ENCODE measurements at places on chromosomes 11 and 22. TPM values are rescaled to one million over a fixed set of nuclear protein-coding genes. Genes with fewer than 3 reads are reported as not detected.

The P2RX6 gene
- total RNA-seq = 2.7 TPM

GRCh38 chr22:45273452-45274075 is 11.2 kb upstream of the UPK3A start:
- no peak for DNase-seq

The PATE2 gene
- total RNA-seq = not detected

The HTR3B gene
- not detected for total RNA-seq

DNA sequence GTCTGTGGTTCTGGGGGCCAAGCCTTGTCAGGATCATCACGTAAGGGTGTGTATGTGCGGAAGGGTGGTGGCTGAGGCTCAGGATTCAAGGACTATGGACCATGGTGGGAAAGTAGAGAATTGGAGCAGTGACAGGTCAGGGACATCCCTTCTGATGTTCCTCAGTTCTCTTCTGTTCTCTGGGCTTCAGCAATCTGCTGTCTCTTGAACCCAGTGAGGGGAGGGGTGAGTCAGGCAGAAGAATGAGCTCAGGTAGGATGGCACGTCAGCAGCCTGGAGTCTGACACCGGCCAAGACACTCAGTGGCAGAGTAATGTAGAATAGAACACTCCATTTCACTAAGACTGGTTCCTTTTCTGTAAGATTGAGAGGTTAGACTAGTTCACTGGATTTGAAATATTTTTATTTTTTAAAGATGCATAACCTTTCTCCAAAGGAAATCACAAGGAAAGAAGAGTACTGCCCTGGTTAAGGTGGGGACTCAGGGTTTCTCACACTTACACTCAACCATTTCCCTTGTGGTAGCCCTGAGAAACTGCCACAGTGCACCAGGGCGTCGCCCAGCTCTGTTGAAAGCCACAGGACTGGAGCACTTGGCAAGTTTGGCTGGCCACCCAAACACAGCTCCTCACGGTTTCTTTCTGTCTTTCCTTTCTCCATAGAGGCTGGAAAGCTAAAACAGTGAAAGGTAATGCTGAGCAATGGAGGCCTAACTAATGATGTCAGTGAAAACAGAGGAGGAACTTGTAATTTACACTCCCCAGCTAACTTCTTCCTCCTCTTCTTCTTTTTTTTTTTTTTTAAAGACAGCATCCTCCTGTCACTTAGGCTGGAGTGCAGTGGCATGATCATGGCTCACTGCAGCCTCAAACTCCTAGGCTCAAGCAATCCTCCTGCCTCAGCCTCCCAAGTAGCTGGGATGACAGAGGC is 23.1 kb upstream of the MICAL2 start:
- DNase-seq = no peak

DNA sequence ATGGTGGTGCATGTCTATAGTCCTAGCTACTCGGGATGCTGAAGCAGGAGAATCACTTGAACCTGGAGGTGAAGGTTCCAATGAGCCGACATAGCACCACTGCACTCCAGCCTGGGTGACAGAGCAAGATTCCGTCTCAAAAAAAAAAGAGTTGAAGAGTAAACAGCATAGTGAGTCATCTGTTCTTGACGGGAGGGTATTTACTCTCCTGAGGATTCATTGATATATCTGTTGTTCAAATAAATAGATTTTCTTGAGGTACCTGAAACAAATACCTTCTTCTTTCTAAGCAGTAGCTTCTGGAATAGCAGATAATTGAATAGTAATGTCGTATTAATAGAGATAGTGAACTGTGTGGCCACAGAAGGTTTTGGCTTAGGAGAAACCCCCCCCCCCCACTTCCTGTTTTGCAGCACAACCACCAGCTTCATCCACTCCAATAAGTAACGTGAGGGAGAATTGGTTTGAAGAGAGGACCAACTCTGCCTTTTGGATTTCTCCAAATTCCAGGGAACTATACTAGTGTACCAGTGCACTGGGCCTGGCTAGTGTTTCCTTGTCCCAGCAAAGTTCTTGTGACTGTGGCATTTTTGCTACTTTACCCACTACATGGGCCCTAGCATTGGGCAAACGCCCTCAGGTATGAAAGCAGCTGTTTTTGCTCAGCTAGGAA is 90.0 kb downstream of the PRMT3 start:
- DNase-seq = no peak

DNA sequence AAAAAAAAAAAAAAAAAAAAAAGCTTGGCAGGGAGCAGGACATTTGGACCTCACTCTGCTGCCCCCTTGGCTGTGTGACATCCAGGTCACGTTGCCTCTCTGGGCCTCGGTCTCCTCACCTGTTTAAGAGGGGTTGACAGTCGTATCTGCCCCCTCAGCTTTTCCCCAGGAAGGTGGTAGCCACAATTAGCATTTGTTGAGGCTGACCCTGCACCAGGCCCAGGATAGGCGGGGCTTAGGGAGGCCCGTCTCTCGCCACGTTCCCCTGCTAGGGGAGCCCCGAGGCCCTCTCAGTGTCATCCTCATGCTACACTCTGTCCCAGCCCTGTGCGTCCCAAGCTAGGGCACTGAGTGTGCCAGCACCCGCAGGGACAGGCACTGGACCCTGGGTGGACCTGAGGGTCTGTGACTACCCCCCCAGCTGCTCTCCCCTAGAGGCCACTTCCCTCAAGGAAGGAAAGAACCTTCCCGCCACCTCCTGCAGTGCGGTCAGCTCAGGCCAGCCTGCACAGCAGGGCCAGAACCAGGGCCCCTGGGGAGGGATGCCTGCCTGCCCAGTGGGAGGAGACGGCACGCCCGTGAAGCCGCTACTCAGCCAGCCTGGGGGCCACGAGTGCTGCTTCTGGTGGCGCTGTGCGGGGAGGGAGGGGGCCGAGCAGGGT is 38.5 kb upstream of the PPARA start:
- DNase-seq = no peak

- DNase-seq = no peak
Measured at GRCh38 chr11:420911-421321, 6.1 kb upstream of the SIGIRR start.

- no peak for DNase-seq
Measured at GRCh38 chr11:6248248-6248647, 9.4 kb downstream of the CNGA4 start.

The CARD16 gene
- 41.5 TPM for total RNA-seq

The ENTHD1 gene
- 0.36 TPM for total RNA-seq

DNA sequence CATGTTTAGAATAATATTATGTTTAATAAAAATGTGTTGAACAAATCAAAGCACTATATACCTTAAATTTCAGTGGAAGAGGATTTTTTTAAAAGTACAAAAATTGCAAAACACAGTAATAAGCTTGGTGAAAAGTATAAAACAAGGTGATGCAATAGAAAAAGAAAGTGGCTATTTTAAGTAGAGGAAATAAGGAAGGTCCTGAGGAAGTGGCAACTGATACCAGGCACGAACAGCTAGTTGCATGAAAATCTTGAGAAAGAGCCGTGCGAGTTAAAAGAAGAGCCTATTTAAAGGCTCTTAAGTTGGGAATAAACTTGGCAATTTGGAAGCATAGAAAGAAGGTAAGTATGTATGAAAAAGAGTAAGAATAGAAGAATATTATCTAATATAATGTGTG is 1679.3 kb downstream of the LRRC4C start:
- no peak for DNase-seq

DNA sequence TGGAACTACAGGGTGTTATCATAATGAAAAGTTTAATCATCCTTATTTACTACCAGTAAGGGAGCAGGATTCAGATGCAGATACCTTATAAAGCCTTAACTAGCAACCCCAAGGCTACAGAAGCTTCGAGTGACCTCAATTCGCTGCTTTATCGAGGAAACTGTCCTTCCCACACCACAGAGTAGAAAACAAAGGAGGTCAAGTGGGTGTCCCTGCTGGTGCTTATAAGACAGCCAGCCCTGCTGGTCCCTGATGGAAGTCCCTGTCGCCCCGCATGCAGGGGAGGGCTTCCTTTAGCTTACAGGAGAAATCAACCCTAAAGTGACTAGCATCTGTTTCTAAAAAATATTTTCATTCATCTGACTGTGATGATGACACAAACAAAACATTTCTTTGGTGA is 7.3 kb downstream of the MN1 start:
- DNase-seq = no peak

DNA sequence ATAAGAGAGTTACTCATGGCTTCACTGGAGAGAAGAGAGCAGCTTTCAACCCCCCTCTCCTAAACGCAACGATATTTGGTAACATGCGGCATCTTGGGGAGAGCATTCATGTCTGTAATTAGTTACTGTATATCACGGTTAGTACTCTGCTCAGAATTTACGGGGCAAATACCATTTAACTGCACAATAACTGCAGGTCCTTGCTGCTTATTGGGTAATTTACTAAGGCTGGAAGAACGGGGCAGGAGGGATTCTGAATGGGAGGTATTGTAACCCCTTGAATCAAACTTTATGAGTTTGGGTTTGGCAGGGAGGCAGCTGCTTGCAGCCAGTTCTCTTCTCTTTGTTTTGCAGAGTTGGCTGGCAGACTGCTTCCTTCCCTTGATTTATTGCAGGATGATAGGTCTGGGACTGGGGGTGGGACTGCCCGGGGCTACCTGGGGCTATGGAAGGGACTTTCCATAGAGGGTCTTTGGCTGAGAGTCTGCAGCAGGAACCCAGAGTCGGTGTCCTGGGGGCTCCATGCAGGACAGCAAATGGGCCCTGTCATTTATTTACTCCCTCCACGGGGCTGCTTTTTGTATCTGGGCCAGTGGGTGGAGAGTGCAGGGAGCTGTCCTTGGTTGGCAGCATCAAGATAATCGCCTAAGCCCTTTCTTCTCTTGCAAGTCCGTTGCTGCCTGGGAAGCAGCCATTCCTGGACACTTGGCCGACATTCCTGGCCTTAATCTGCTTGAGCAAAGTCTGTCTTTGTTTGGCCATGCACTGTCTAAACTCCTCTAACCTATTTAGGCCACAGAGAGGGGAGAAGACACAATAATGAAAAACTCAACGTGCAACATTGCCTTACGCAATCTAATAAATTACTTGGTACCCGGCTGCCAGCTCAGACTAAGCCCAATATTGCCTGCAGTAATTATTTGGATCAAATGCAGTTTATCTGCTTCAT is 188.9 kb downstream of the ST3GAL4 start:
- no peak for DNase-seq

GRCh38 chr11:102600666-102601065 is 24.5 kb downstream of the MMP20 start:
- DNase-seq = no peak

DNA sequence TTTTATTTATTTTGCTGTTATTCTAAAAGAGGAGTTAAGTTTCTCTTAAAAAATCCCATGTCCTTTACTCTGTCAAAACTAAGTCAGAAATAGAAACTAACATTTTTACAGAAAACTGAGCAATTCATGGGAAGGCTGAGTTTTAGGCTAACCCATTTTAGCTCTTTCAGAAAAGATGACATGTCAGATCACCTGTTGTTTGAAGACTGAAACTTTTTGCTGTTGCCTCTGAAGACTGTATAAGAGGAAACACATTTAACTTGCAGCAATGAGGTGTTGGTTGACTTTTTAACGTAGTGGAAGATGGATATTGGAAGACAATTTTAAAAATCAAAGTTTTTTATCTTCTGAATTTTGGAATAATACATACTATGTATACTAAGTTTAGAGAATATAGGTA is 115.4 kb downstream of the METTL15 start:
- no peak for DNase-seq

DNA sequence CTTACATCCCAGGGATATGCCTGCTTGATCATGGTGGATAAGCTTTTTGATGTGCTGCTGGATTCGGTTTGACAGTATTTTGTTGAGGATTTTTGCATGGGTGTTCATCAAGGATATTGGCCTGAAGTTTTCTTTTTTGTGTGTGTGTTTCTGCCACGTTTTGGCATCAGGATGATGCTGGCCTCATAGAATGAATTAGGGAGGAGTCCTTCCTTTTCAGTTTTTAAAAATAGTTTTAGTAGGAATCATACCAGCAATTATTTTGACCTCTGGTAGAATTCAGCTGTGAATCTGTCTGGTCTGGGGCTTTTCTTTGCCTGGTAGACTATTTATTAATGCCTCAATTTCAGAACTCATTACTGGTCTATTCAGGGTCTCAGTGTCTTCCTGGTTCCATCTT is 362.4 kb downstream of the JRKL start:
- no peak for DNase-seq

The SEC14L2 gene
- total RNA-seq = 19.9 TPM

- DNase-seq = no peak
Measured at GRCh38 chr22:20933910-20934309, 16.7 kb downstream of the CRKL start.

The NRIP3 gene
- 0.34 TPM for total RNA-seq

DNA sequence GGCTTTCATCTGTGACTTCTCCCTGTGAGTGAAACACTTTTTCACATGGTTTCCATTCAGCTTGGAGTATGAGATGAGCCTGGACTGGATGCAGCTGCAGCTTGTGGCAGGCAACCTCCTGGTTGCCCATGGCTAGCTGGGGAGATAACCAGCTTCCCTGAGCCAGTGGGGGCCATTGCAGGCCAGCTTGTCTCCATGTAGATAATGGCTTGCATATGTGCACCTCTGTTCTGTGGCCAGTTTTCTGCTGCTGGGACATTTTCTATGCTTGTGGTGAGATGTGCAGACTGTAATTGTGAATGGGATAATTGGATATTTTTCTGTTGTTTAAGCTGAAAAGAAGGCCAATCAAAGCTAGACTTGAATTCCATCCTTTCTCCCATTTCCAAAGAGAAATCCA is 38.5 kb downstream of the INSC start:
- no peak for DNase-seq

DNA sequence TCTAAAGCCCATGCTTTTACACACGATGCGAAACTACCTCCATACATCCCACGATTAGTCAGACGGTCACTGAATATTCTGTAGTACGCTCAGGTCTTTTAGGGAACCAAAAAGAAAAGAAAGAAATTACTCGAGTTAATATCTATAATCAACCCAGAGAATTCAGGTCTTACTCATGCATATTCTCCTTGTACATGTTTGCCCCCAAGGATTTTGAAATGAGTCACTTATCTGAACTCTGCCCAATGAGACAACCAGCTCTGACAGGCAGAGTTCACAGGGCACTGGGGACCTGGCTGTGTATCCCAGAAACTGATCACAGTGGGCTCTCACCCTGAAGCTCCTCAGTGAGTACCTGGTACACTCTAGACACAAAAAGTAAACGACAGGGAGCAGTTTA is 29.2 kb downstream of the RASSF10 start:
- DNase-seq = no peak

GRCh38 chr11:126113515-126113957 is 50.9 kb upstream of the CDON start:
- no peak for DNase-seq

DNA sequence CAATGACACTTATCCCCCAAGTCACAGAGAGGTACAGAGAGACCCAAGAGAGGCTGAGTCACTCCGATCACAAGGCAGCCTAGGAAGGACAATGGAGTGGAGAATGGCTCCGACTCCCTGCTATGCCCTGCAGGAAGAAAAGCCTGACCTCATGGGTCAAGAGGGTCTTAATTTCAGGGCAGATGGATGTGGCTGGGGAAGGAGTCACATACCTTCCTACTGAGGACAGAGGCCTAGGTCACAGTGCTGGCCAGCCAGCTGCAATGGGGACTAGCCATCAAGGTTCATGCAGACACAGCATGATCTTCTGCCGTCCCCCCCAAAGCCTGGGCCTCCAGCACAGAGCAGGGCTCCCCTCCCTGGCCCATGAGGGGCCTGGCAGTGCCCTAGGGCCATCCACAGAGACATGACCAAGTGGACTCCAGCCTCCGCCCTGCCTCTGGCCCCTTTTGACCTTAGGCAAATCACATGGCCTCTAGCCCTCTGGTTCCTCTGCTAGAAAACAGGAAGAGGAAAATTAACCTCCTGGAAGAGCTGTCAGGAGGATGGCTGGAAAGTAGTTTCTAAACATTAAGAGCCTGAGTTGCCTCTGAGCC is 1.8 kb downstream of the ARRB1 start:
- DNase-seq = no peak

The KRTAP5-8 gene
- 0.42 TPM for total RNA-seq

The LRRC56 gene
- total RNA-seq = 5.2 TPM
